ENCODE measurements at places on chromosomes 4 and X.

DNA sequence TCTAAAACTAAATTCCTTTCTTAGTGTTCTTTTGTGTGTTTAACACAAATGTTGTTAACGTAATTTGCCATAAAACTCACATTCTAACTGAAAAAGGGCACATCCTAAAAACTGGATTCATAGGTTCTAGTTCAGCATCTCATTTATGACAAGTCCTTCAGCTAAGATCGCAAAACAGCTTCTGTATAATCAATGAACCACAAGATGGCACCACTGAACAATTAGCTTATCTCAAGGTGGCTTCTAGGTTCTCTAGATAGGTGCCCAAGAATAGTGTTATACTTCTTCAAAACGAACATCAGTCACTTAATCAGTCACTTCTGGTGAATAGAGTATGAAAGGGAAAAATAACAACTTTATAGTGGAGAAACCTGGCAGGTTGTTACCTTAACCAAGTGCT lies 54.3 kb downstream of the NRK start:
- DNase-seq = no peak

DNA sequence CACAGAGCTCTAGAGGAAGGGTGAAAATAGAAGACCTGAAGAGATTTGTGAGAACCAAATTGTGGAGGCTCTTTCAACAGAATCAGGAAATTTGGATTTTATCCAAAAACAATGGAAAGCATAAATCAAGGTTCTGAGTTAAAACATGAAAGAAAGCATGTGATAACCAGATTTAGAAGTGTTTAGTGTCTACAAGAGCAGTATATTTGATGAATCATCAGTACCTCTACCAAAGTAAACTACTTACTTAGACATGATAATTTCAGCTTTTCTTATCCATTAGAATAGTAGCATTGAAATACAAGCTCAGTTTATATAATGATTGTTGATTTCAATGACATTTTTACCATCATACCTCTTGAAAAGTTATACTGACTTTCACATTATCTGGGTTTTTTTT lies 25.9 kb upstream of the INTU start:
- DNase-seq = no peak

GRCh38 chr4:23091711-23092110 lies 399.0 kb downstream of the GBA3 start:
- no peak for DNase-seq

GRCh38 chrX:153921070-153921469 lies 5.0 kb downstream of the ARHGAP4 start:
- DNase-seq = no peak

DNA sequence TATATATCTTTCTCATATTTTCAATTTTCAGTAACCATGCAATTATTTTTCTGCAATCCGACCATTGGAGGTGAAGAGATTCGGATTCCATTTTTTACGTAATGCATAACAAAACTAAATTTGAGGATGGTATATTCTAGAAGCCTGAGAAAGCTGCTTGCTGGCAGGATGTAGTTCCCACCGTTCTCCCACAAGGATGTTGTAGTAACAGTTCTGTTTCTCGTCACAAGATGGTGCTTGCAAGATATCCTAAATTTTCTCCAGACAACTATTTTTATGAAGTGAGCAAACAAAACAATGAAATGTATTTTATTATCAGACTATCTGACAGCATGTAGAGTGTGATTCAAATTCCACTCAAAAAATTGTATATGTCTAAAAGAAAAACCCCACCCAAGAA lies 10.7 kb downstream of the PWWP3B start:
- no peak for DNase-seq

- no peak for DNase-seq
Measured at GRCh38 chrX:24375600-24376131, 15.2 kb downstream of the SUPT20HL1 start.

GRCh38 chr4:8644461-8644891 lies 51.9 kb downstream of the CPZ start:
- no peak for DNase-seq

DNA sequence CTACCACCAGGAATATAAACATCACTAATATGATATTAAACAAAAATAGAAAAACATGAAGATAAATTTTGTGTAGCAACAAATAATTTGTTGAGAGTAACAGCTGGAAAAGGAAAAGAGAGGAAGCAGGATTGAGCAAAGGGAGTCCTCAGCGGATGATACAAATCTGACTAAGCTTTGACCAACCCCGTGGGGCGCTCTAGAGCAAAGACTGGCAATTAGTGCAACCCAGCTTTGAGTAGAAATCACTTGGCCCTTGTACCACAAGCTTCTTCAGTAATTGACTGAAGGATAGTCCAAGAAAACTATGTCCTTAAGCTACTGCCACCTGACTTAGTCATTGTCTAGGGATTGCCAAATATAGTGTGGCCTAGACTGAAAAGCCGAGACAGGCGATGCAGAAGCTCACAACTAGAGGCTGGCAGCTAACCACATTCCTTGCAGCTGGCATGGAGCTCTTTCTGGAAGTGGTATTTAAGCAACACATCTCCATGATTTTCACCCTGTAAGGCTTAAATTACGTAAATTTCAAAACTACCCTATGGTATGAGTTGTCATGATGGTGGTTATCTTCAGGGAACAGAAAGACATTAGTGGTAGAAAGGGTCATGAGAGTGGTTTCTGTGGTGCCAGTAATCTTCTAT lies 396.0 kb downstream of the PDGFC start:
- no peak for DNase-seq

GRCh38 chr4:155099231-155099630 lies 109.2 kb upstream of the NPY2R start:
- no peak for DNase-seq

GRCh38 chr4:134390319-134390718 lies 188.7 kb upstream of the PABPC4L start:
- no peak for DNase-seq

GRCh38 chr4:129077326-129077725 lies 16.0 kb downstream of the SCLT1 start:
- DNase-seq = no peak

DNA sequence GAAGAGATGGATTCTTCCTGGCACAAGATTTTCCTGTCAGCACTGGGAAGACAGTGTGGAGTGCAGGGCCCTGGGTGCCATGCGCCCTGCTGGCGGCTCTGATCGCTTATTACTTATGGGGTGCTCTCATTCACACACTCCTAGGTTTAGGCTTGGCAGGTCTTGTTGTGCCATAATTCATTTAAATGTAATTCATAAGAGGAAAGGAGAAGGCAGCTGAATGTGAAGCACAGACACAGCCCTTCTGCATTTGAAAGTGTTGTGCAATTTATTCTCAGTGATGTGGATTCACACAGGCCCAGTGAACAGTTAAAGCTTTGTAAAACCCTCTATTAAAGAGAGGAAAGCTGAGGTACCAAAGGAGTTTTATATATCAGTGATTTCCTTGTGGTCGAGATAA lies 249.7 kb downstream of the C4orf33 start:
- no peak for DNase-seq
